ENCODE measurements at places on chromosomes 6 and 20.

DNA sequence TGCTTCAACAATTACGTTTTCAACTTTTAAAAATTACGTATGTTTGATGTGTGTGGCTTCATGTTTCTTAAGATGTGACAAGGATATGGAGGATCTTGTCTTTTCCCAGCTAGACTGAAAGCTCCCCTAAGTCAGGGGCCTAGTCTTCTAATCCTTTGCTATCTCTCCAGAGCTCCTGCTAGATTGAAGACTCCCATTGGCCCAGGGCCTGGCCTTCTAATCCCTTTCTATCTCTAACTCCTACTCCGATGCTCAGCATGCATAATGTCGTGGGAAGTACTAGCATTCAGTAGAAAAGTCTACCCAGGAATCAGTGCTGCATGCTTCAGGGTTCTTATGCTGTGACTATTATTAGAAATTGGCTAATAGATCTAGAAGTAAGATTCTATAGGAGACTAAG lies 144.8 kb upstream of the SUPT3H start:
- no peak for DNase-seq

GRCh38 chr6:132410830-132411229 lies 9.6 kb upstream of the MOXD1 start:
- DNase-seq = no peak

DNA sequence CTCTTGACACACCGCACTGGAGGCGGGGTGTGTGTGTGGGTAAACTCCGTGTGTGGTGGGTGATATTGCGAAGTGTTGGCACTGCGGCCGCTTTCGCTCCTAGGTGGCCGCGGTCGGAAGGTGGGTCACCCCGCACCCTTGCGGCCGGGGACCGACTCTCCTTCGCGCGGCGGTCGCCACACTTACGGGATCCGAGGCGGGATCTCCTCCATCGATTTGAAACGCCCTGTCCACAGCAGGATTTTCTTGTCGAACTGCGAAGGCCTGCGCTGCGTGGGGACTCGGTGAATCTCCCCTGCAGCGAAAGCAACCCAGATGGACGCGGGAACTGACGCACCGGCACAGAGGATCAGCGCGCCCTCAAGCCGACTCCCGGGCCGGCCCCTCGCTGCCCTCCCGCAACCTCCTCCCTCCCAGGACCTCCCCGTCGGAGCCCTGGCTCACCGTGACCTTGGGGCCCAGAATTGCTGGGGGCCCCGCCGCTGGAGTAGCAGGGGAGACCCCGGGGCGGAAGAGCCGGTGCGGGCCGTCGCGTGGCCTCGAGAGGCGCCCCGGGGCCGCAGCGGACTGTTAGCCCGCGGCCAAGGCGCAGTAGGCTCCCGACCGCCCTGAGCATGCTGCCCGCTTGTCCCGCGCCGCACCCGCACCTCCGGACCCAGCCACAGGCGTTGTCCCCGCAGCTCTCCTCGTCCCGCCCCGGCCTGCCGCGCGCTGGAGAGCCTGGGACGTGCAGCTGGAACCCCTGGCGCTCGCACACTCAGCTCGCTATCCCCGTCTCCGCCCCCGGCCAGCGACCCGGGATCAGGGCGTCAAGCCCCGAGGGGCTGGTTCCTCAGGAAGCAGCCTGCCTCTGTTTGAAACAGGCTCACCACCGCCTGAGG lies at the start of gene FAM162B:
Gene FAM162B, minus strand, starts transcription at position 759 of the 881 bp plus-strand sequence. Its CDS starts 143 bp downstream, at position 616.
- DNase-seq = no peak

GRCh38 chr6:124148236-124148957 lies 344.7 kb downstream of the NKAIN2 start:
- DNase-seq = no peak

GRCh38 chr6:17336425-17336824 lies 55.3 kb downstream of the RBM24 start:
- no peak for DNase-seq

DNA sequence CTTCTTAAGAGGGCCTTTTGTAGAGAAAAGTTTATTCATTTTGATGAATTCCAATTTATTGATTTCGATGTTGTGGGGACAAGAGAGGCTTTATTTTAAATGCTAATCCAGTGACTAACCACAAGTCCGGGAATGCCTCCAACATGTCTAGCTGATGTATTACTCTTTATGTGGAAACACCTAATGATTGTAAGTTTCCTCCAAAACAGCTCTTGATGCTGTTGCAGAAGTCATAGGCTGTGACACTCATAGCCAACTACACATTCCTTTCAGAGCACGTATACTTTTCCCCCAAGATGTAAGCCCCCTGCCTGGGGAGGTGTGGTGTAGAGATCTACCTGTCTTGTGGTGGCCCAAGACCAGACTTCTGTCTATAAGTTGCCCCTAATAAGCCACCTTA lies 61.3 kb upstream of the RNF24 start:
- no peak for DNase-seq

DNA sequence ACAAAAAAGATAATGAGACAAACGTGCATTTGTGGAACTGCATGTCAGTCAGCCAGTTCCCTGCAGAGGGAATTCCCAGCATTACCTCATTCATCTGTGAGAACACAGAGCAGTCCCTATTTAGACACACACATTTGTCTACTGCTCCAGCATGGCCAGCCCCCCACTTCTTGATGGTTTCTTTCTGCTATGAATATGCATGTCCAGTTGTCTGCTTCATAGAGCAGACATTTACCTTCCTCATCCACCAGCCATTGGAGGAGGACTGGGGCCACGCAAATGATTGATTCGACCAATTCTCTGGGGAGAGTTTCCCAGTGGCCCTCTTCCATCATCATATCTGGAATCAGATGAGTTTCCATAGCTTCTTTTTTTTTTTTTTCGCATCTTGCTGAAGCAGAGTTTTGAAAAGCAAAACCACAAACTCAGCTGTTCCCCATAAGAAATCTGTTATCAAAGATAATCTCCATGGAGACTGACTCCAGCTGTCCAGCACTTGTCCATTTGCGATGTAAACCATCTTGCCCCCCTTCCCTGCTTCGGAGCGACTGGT lies 11.8 kb downstream of the ENPP1 start:
- no peak for DNase-seq

DNA sequence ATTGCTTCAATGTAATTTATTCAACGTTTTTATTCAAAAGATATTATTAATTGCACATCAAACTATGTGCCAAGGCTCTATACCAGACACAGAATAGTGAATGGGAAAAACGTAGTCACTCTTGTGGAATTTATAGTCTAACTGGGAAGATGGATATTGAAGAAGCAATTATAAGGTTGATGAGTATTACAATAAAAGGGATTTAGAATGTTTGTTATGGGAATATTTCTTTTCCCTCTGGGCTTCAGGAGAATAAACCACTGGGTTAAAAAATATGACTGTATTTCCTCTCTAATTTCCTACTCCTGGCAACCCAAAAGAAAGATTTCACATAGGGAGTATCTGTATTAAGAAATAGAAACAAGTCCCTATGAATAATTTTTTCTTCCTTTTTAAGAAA lies 25.1 kb upstream of the UTRN start:
- DNase-seq = no peak

- DNase-seq = no peak
Measured at GRCh38 chr6:160952633-160953281, 38.8 kb upstream of the MAP3K4 start.

DNA sequence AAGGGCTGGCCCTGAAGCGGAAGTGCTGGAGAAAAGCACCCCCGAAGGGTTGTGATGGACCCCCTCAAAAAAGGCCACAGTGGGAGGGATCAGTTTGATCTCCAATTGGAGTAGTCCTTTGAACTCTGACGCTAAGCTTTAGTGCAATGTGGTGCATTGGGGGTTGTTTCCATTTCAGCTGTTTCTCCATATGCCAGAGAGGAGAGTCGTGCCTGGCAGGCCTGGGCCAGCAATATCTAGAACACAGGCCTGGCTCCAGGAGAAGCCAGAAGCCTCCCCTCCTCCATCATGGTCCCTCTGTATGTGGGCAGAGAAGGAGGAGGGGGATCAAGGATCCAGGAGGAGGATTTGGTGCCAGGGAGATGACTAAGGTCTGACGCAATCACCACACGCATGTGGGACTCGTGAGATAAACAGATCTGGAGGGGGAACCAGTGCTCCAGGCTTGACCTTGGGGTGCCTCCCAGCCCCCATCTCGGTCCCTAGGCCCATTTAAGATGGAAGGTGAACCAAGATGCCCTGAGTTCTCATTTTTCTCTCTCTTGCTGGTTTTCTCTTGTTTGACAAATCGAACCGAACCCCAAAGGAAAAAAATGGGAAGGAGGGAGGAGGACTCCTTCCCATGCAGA lies 517.4 kb upstream of the JARID2 start:
- DNase-seq = no peak

DNA sequence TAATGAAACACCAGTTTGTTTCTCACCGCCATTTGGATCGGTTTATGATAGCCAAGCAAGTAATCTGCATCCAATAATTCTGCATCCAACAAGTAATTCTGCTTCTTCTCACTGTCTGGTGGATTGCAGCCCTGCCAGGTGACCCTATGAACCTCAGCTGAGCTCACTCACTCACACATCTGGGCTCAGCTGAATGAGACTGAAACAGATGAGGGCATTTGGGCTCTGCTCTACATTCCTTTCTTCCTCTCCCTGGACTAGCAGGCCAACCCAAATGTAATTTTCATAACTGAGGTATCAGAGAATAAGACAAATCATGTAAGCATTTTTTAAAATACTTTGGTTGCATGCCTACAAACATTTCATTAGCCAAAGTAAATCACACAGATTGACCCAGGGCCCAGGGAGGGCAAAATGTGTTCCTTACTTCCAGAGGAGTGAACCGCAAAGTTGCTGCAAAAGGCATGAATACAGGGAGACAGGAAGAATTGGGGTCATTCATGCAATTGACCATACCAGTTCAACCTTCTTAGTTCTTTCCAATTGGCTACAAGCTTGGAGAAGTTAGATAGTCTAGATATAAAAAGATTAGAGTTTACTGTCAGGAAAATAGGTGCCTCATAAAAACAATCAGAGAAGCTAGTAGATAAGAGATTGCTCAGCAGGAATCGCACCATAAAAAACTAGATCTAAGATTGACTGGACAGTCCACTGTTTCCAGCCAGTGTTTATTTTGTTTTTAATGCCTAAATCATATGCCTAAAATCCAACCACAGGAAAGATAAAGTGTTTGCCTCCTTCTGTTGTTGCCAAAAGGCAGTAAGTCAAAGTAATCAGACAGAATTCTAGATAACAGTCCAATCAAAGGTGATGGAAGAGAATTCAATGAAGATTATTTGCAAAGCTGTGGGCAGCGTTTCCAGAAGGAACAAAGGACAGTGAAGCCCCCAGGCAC lies 43.7 kb downstream of the CBLN4 start:
- no peak for DNase-seq

DNA sequence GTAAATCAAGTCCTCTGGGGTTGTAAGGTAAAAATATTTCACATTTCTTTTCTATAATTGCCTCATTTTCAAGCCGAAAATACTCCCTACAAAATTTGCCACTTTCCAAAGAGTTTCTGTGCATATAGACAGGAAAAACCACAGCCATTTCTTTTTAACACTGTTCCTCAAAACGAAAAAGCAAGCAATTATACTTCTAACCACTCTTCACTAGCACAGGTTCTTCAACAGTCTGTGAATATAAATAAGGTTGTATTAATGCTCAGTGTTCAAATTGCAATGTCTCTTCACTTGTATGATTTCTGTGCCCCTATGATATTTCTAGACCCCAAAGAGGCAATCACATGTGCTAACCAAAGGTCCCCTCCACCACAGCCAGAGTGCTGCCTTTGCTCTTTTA lies 206.0 kb downstream of the SIM1 start:
- no peak for DNase-seq

- peak; percentile 35 for DNase-seq
Measured at GRCh38 chr20:49668181-49668877, 45.3 kb downstream of the B4GALT5 start.

DNA sequence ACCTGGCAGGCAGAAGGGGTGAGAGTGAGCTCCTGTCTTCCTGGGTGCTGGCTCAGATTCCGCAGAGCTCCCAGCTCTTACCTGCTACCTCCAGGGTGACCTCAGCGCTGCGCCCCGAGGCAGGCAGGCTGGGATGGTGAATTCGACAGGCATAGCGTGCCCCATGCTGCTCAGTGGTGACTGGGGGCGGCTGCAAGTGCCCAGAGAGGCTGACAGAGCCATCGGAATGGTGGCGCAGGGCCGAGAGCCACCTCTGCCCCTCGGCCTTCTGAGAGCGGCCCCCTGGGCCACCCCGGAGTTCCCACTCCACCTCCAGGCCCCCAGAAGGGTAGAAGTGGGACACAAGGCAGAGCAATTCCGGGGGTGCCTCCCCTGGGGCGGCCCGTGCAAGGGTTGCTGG lies 5.5 kb upstream of the RGL2 start:
- DNase-seq = no peak

GRCh38 chr6:8325743-8326142 lies 109.6 kb downstream of the SLC35B3 start:
- no peak for DNase-seq

DNA sequence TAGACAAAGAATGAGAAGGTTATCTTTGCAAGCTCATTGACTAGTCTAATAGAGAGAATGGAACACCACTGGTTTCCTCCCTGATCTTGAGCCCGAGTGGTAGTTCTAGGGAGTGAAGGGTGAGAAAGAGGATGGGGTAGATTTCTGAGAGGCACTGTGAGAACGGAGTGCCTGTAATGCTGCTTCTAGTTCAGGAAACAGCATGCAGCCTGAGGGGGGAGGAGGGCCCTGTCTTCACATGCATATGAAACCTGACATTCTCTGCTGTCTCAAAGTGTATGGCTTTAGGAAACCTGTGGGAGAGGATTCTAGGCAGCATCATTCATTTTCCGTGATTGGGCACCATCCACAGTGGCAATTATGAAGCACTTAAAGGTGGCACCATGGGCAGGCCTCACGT lies 259.4 kb upstream of the MAN1A1 start:
- no peak for DNase-seq

DNA sequence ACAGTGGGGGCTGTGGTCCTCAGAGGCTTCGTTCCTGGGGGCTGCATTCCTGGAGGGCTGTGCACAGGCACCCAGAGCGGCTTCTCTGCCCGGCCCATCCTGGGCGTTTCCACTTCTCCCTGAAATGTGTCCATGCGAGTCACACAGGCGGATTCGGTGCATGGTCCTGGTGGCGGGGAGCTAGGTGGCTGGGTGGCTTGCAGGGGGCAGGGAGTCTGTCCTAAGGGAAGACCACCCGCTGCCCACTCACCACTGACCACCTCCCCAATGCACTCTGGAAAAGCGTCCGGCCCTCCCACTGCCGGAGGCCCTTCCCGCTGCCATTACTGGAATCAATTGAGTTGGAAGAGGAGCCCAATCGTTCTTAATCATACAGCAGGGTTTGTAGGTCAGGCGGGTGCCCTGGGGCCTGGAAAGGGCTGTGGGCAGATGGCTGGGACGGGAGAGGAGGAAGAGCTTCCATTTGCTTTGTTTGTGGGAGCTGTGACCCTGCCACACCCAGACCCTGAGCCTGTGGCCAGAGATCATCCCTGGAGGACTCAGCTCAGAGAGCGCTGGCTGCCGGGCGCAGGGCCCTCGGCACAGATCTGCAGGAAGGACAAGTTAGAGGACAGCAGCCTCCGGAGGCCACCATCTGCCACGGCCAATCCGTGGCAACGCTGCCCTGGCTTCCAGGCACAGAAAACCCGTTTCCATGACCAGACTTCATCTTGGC lies 6.4 kb downstream of the CHRNA4 start:
- DNase-seq = no peak
